Esophagus mucosa (tissue), 1 donor: ENCODE measurements at places on chromosomes 3 and 15. TPM values are rescaled to one million over a fixed set of nuclear protein-coding genes. Genes with fewer than 3 reads are reported as not detected.
A peak's percentile ranks its signal among the peaks of the same experiment; 100 is the strongest.

- ATAC-seq, result peak; percentile 52
Observed at GRCh38 chr3:12891985-12892839, 50.8 kb upstream of the RPL32 start.

DNA sequence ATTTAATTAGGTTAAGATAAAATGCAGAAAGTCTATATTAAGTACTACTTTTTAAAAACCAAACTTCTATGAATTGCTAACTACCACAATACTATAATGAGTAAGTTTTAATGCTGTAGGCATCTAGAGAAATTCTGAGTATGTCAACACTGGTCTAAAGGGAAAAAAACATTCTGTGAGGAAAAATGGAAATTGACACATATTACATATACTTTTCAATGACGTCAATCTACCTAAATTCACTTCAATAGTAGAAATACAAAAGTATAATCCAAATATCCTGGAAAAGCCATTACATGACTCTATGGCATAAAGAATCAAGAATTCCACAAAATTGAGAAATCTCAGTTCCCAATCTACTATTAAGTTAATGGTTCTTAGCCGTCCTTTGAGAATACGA lies 2.2 kb downstream of the SECISBP2L start:
- no peak for ATAC-seq

Gene RBMS3
- 3.4 TPM for total RNA-seq

Gene SNTN
- total RNA-seq, result not detected

Gene CPNE9
- not detected for total RNA-seq
